ENCODE measurements at places on chromosomes 1 and 21.

GRCh38 chr1:91535441-91535840 lies 34.8 kb downstream of the CDC7 start:
- DNase-seq, result no peak

DNA sequence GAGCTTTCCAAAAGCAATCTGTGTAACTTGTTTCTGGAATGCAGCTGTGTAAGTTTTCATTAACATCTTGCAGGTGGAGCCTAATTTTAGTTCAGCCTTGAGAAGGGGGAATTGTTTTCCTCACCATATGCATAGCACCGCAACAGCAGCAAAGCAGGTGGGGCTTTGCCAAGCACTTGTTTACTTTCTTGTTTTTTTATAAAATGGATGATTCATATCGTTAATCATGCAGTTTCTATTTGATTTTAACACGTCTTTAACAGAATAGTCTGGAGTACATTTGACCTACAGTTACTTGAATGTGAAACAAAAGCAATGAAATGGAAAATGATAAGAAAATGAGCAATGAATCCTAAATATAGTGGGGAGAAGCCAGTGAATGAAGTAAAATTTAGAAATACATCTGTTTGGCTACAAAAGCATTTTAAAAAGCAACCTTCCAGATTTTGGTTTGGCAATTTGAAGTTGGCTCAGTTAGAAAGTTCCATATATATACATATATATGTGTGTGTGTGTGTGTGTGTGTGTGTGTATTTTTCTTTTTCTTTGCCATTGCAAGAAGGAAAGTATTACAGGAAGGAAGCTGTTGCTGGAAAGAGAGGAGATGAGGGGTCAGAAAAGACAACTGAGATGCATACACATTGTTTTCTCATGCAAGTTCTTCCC lies 119.0 kb upstream of the ADGRL2 start:
- no peak for DNase-seq

DNA sequence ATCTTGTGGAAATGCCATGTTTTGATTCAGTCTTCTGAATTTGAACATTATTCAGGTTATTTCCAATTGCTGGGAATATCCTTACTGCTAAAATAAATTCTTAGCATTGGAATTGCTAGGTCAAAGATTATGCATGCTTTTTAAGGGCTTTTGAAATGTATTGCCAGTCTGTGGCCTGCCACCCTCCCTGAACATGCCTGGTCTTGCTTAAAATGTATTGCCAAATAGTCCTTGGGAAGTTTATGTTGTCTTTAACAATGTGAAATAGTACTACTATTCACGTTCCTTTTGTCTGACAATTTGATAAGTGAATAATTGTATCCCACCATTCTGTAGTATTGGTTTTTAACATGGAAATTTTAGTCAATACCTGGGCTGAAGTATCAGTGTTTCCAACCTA lies 13.6 kb downstream of the TARDBP start:
- DNase-seq, result no peak

DNA sequence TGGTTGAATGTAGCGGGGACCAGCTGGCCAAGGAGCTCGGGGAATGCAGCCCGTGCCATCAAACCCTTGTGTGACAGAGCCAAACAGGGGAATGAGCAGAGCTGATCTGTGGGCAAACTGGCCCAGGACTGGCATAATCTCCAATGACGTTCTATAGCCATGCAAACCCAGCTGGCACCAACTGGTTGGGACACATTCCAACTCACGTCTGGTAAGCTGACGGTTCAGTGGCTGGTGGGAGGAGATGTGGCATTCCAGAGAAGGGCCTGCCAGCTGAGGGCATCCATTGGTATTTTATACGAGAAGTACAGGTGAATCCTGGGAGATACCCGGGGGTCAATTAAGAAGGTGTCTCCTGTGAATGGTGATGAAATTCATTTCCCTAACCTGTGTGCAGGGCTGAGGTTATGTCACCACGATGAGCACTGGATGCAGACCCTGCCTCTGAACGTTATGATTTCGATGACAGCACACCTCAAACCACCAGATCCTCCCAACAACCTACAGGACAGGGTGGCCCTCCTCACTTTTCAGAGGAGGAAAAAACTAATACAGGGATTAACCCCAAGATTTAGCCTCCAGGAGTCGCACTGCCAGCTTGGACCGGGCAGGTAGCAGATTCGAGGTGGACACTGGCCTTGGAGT lies 39.0 kb upstream of the RUNX3 start:
- no peak for DNase-seq

GRCh38 chr1:206049293-206049692 lies 3.7 kb upstream of the RHEX start:
- DNase-seq, result no peak

- no peak for DNase-seq
Measured at GRCh38 chr1:204589409-204590038, 73.3 kb downstream of the MDM4 start.

GRCh38 chr1:192601567-192601966 lies 26.0 kb downstream of the RGS1 start:
- no peak for DNase-seq

DNA sequence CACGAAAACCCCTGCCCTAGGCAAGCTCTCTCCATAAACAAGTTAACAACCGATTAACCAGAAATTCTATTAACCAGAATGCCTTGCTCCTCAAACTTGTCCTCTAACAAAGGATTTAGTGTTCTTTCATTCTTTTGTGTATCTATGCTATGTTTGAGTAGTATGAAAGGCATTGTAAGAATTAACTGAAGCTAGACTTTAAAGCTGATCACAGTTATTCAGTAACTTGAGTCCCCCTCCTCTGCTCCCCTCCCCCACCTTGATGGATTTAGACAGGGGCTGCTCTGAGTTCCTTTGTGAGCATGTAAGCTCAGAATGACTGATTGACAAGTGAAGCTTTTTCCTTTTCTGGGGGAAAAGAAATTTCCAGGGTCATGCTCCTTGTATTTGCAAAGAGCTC lies 257.6 kb downstream of the TTLL7 start:
- DNase-seq, result no peak

DNA sequence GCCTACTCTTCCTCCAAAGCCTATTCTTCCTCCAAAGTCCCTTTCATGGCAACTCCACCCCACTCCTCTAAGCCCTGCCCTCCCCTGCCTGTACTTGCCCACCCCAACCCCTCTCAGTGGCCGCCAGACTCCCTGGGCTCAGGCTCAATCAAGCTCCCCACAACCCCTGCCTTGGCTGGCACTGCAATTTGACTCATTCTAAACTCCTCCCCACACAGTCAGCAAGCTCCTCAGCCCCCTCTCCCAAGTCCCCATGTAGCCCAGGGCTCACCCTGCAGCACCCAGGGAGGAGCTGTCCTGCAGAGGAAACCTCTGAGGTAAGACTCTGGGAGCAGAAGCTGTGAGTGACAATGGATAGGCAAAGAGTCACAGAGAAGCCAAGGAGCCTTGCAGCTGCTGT lies 3.6 kb upstream of the VSIG8 start:
- DNase-seq, result no peak

DNA sequence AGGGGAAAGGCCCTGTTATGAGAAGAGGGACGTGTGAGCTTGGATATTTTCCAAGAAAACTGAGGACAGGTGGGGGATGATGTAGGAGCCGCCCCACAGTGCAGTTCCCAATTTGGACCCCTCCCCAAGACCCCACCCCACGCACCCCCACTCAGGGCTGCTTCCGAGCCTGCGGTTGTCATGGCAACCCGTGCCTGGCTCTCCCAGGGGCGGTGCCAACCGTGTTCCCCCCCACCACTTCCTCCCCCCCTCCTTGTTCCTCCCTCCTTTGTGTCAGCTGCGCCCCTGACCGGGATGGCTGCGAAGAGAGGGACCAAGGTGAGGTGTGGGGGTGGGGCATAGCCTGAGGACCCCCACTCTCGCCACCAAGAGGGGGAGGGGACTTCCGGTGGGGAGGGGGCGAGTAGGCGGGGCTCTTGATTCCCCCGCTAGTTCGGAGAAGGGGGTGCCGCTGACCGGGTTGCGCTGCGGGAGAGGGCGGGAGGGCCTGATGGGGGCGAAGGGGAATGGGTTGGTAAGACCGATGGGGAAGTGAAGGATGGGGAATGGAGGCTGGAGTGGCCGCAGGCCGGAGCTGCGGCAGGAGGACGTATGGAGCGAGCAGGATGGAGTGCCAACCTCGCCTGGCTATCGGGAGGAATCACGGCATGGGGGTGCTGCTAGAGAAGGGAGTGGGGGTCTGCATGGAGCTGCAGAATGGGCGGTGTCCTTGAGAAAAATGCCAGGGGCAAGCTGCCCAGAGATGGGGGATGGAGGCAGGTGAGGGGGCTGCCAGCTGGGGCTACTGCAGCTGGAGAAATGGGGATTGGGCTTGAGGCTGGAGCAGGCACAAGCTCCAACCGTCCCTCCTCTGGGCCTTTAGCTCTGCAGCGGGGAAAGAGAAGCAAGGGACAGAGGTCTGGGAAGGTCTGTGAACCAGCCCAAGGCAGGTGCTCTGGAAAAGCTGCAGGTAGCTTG lies 953 bp downstream of the TRIM46 start:
- peak; percentile 20 for DNase-seq
